Activated T-cell treated with anti-CD3 and anti-CD28 coated beads for 24 hours (primary cell): ENCODE measurements at places on chromosomes 12 and 14.
A peak's percentile ranks its signal among the peaks of the same experiment; 100 is the strongest.

GRCh38 chr12:107411792-107412535 lies 273.6 kb upstream of the PWP1 start:
- no peak for DNase-seq

DNA sequence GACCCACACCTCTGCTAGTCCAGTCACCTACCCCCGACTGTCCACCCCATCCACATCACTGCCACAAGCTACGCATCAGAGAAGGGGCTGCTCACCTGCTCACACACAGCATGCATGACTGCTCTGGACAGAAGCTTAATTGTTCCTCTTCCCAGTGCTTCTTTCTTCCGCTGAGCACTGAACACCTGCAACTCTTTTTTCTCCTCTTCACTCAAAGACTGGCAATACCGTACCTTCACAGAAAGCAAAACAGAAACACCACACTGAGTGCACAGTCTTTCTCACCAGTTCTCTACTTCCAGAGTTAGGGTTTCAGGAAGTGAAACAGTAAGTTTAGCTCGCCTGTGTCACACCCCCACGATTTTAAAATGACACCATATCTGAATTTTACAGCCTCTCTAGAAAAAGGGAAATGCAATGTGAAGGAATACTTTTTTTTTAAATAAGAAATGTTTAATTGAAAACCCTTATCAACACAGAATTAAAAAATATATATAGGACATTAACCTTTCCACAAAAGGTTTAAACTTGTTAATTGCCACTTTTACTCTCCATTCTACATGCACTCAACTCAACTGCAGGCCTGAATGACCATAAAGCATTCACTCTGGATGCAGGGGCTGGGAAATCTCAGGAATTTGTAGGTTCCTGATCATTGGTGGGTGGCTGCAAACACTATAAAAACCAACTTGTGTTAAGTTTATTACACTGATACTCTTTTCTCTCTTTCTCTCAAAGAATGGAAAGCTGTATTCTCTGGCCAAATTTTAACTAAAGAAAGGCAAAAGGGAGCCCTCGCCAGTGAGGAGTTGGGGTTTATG lies 120.0 kb downstream of the PRICKLE1 start:
- no peak for DNase-seq

DNA sequence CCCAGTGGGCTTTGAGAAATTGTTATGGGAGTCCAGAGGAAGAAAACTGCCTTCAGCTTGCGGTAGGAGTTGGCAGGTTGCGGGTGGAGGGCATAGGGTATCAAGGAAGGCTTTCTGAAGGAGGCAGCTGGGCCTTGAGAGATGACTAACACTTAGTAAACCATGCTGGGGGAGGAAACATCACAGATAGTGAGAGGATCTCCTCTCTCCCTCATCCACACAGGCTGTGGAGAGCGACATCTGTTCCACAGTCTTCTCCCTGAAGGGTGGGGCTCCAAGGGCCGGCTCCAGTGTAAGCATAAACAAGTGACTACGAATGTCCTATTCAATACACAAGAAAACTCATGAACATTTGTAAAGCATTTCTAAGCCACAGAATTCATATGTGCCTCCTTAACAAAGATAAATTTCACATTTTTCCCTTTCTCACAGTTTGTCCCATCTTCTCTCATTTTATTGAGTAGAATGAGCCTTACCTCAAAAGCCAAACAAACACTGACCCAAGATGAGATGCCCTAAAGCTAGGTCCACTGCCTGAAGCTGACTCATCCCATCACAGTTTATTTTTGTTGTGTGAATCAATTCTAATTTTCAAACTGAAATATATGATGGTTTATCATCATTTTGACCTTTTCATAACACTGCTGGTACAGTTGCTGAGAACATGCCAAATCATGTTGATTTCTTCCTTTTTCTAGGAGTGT lies 227.9 kb downstream of the SLC25A21 start:
- DNase-seq = no peak

- peak; percentile 14 for DNase-seq
These were observed 76.8 kb downstream of the HSD17B6 start for GRCh38 chr12:56839915-56840325.

- no peak for DNase-seq
These were observed 17.9 kb downstream of the GPHB5 start for GRCh38 chr14:63300854-63301253.

- no peak for DNase-seq
These were observed 25.1 kb downstream of the SPPL3 start for GRCh38 chr12:120879102-120879501.

- no peak for DNase-seq
These were observed at the start of gene ALX1 for GRCh38 chr12:85280165-85280983. Gene ALX1, plus strand, starts transcription at chr12:85280220. Its CDS starts 42 bp downstream, at chr12:85280262.

GRCh38 chr12:122847516-122847836 lies 12.2 kb downstream of the HIP1R start:
- no peak for DNase-seq

DNA sequence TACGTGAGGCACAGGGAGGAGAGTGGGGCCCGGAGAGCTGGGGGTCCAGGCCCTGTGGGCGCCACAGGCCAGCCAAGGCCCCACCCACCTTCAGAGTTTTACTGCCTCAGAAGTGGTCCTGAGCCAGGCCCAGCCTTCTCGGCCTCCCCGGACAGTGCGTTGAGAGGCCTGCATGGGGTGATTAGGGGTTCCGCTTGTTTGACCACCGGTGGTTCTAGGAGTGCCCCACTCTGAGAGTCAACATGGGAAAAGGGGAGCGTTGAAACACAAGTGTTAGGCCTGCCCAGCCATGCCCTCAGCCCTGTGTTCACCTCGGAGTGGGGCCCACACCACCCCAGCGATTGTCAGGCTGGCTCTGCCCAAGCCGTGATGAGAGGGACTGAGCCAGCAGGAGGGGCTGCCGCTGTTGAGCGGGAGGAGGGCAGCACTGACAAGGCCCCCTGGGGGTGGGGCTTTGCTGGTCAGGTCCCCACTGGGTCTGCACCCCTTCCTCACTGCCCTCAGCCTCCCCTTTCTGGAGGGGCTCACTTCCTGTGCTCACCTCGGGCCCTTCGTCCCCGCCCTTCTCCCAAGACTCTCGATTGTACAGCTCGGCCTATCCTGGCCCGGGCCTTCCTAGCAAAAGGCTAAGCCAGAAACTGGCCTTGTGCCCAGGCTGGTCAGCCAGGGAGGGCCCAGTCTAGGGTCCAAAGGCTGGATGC lies 4.8 kb downstream of the CKB start:
- DNase-seq = no peak

- peak; percentile 79 for DNase-seq
These were observed at the start of gene EPS8 for GRCh38 chr12:15789220-15790171. Gene EPS8, minus strand, starts transcription at chr12:15789388. Its CDS starts 106,437 bp downstream, at chr12:15682951.

DNA sequence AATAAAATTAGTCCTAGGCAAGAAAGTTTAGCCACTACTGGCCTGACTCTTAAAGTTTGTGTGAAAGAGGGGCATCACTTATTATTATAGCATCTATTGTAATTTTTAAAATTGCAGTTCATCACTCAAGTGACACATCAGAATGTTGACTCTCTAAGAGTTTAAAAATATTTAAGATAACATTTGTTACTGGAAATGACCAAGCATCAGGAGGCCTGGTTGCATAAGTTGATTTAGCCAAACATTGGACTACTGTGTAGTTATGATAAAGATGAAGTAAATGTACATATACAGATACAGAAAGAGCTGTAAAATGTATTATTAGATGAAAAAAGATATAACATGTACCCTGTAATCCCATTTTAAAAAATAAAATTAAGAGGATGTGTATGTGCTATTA lies 47.5 kb downstream of the SCFD1 start:
- DNase-seq = no peak

DNA sequence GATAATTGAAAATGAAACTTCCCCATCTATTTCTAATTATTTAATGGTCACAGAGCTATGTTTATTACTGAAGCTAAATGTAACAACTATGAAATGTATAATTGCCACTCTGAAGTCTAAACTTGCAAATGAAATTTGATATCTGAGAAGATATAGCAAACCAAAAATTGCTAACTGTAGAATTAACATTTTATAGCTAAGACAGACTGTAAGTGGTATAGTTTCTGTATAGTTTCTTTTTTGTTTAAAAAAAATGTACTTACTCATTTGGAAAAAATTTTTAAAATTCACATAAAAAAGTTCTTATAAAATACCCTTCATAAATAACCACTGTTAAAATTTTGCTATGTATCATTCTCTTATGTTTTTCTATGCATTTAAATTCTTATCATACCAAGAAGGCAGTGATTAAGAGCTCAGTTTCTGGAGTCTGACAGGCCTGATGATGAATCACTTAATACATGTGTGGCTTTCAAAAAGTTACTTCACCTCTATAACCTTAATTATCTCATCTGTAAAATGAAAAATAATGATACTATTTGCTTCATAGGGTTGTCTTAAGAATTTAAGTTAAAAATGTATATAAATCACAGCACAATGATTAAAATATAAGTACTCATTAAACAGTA lies 214.7 kb upstream of the GARIN2 start:
- no peak for DNase-seq

DNA sequence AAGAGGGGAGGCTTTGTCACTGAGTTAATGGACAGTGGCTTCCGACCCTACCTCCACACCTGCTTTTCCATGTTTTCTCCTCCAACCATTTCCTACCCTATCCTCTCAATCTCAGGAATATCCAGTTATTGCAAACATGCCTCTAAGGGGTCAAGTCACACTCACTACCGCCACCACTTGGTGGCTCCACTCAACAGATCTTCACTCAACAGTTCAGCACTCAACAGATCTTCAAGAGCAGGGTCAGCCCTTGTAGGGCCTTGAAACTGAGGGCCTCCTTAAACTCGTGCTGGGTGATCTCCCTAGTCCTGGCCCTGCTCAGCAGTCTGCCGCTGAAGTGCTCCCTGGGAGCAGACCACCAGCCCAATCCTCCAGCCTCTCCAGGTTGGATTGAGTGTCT lies 14.2 kb downstream of the ZNF641 start:
- DNase-seq = no peak

- no peak for DNase-seq
These were observed 31.1 kb upstream of the TMX1 start for GRCh38 chr14:51208982-51209381.
